ENCODE measurements at places on chromosomes 3 and 15.

DNA sequence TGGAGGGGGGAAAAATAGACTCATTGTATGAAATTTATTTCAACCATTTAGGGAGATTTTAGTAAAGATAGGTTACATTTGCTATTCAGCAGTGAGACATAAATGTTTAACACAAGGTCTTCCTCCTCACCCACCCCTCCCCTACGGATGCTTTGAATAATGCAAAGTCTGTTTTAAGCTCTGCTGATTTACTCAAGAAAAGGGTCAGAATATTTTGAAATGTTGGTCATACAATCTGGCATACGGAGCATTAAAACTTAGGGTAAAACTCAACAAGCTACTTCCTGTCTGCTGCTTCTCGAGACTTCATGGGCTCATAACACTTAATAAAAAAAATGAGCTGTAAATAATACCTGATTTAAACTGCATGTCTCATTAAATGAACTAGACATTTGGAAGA, 156.3 kb downstream of the WNT5A start:
- no peak for DNase-seq

GRCh38 chr3:156599089-156599874, 44.4 kb upstream of the SSR3 start:
- no peak for DNase-seq

DNA sequence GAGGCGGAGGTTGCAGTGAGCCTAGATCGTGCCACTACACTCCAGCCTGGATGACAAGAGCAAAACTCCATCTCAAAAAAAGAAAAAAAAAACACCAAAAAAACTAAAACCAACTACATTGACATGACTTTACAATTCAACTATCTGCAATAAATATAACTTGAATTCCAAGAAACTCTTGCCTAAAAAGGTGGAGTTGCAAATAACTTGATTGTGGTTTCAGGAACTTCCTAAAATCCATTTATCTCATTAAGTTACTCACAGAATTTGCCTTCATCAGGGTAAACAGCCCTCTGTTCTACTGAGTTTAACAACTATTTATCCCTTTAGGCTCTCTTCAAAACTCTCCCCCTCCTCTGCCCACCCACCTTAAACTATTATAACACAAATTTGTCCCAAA, 2.7 kb upstream of the MAPK6 start:
- no peak for DNase-seq

- DNase-seq = no peak
These were observed 25.0 kb downstream of the TBC1D2B start for GRCh38 chr15:78052545-78052944.

GRCh38 chr15:61936528-61937195, 123.6 kb downstream of the VPS13C start:
- DNase-seq = no peak

Measured in cerebellar nuclear complex (tissue), 1 donor.